Activated naive CD4-positive, alpha-beta T cell treated with anti-CD3 and anti-CD28 coated beads, Interleukin-2, amount 10 ng/mL, durations not matched to agents 7 days and 5 days (primary cell): ENCODE measurements at places on chromosomes 1 and 21.

DNA sequence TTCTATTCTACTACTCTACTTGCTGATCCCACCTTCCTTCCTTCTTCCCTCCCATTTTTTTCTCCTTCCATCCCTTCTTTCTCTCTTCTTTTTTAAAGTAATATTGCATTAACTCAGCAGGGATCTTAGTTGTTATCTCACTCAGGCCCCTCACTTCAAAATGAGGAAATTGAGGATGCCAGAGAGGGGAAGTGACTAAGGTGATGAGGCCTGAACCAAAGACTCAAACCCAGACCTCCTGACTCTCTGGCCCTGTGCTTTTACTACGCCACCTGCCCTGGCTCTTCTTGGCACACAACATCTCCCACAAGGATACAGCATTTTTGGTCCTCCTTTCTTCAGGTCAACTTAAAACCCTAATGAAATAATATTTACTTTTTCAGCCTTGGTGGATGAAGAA lies 151.7 kb upstream of the ZNF648 start:
- no peak for DNase-seq

- no peak for DNase-seq
Observed at GRCh38 chr1:59066236-59066635, 230.7 kb upstream of the FGGY start.

GRCh38 chr1:218090459-218090858 lies 194.6 kb upstream of the RRP15 start:
- no peak for DNase-seq

DNA sequence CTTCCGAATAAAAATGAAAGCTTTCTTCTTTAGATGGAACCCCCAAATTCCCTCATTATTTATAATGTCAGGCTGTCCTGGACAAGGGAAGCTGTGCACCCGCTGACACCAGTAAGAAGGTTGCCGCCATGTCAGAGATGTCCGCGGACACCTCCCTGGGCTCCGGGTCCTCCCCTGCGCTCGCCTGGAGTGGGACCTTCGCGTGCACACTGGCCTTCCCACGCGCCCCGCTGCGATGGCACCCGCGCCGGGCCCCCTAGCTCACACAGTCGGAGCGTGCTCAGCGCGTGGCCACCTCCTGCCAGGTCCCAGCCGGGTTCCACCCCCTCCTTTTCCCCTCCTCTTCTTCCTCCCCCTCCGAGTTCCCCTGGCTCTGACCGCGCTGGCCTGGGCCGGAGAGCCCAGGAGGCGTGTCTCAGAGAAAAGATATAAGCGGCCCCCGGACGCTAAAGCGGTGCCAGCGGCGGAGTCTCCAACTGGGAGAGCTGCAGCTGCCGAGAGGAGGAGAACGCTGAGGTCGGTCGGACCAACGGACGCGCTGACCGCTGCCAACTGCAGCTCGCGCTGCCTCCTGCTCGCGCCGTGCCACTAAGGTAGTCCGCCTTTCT lies at the start of gene G0S2:
G0S2 (plus strand) TSS at position 456 of the 608 bp plus-strand sequence. CDS start 273 bp downstream, outside the sequence.
- DNase-seq: peak; percentile 45

GRCh38 chr1:214494706-214495105 lies 56.7 kb downstream of the PTPN14 start:
- DNase-seq: no peak

DNA sequence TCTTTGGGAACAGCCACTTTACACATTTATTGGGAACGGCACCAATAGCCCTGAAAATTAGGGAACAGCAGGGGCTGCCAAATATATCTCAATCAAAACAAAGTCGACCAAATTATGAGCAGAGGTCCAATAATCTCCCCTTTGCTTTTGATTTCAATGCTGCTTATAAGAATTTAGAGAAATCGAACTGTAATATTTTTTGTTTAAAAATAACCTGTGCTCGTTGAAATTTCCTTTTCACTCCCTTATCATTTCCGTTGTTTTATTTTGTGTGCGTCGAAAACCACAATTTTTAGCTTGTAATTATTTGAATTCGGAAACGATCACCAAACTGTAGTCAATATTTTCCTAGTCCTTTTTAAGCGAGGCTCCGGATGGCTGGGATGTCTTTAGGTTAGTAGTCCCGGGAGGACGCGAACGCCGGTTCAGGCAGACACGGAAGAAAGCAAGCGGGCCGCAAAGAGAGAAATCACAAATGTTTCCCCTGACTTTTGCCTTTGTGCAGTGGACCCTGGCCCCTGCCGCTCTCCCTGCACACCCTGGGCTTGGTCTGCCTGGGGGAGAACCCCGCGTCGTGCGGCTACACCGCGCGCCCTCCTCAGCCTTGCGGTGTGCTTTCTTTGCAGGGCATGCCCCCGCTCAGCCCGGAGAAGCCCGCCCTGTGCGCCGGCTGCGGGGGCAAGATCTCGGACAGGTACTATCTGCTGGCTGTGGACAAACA lies 2.3 kb downstream of the LHX9 start:
- no peak for DNase-seq
